ENCODE measurements at places on chromosomes 1 and 21.

GRCh38 chr1:193062698-193063463 is 3.5 kb downstream of the RO60 start:
- no peak for DNase-seq

- no peak for DNase-seq
Observed at GRCh38 chr1:170032531-170033280, 41.8 kb downstream of the KIFAP3 start.

- no peak for DNase-seq
Observed at GRCh38 chr1:185693654-185694053, 40.5 kb upstream of the HMCN1 start.

DNA sequence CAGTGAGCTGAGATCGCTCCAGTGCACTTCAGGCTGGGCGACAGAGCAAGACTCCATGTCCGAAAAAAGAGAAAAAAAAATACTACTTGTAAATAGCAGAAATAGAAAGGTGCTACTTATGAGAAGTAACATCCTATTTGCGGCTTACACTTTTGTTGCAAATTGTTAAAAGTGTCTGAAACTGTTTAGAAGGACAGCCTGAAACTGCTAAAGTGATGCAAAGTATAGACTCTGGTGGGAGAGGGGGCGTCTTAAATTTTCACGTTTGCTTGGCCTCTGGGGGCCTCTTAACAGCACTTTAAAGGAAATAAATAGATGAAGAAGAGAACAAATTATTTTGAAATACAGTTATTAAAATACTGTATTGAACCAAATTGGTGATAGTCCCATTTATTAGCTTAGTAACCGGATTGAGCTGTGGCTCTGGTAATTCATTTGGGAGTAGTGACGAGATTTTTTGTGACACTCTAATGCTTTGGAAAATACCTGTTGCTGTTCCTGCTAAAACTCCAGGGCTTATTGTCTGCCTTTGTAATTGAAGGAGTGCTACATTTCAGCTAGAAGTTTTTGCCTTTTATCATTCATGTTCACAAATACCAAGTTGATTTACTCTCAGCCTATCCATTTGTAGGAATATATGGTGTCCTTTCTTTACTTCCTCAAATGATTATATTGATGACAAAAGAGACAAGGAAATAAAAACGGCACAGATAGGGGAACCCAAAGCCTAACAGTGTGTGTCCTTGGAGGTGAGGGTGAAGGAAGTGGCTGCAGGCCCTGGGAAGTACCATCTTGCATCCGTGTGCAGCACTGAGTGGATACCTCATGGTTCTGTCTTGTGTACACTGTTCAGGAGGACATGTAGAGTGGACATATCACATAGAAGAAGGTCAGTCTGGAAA is 6.2 kb downstream of the PKNOX1 start:
- no peak for DNase-seq

DNA sequence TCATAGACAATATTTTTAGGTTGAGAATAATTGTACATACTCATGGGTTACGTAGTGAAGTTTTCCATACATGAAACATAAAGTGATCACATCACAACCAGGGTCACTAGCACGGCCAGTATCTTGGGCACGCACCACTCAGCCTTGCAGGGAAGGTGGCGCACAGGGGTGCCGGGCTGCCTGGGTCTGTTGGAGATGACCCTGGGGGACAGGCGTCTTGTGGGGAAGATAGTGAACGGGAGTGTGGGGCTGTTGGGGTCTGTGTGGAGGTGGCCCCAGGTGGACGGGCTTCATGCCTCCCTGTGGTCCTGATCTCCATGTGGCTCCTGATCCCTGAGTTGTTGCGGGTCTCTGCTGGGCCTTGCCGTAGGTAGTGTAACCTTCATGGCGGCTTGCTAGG is 38.3 kb upstream of the PRSS38 start:
- no peak for DNase-seq

- peak; percentile 9 for DNase-seq
Observed at GRCh38 chr1:23019863-23020625, 776 bp downstream of the KDM1A start.

DNA sequence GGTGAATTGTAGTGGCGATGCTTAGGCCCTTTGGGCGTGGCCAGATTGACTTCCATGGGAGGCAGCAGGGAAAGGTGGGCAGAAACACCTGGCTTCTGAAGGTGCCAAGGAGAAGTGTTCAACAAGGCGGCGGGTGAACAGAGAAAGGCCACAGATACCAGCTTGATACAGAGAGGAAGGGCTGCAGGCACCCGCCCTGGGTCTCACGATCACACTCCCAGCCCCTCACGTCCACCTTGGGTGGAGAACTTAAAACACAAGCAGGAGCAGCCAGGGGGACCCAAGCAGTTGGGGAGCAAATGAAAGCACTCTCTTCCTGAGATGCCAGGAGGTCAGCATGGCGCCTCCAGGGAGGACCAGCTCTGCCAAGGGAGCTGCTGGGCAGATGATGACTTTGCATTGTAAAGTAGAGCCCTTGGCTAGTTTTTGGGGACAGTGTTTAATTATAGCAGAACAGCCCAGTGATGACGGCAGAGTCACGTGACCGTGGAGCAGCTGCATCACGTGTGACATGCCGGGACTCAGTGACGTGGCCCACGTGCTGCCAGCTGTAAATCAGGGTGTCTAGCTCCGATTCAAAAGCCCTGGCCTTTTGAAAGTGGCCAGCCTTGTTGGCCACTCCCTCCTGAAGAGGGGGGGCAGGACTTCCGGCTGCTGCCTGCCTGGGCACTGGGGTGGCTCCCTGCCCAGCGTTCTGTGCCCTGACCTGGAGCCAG is 19.0 kb downstream of the SLC37A1 start:
- DNase-seq = no peak

DNA sequence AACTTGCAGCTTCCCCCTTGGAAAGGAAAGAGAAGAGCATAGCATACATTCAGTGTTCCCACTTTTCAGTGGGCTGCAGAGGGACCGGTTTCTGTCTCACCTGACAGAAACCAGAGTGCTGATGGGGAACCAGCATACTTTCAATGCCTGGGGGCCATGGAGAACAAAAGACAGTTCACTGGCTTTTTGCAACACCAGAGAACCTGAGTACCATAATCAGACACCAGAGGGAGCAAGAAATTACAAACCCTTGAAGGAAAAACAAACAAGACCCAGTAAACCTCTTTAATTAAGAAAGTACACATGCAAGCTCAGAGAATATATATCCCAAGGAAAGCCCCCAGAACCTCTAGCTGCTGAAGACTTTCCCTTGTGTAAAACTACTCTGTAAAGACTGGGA is 51.1 kb downstream of the CSMD2 start:
- DNase-seq = no peak

DNA sequence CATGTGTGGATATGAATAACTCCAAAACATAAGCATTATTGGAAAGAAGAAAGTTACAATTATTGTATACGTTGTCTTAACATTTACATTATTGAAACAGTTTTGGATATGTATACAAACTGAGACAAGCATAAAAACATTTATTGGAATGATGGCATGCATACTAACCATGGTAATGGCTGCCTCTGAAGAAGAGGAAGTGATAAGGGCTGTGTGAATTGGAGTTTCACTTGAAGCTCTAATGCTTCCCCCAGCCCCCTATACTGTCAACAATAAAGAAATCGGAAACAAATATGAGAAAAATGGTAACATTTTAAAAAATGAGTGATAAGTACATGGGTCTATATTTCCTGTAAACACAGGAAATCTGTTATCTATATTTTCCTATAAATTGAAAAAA is 367.7 kb upstream of the DPYD start:
- no peak for DNase-seq

DNA sequence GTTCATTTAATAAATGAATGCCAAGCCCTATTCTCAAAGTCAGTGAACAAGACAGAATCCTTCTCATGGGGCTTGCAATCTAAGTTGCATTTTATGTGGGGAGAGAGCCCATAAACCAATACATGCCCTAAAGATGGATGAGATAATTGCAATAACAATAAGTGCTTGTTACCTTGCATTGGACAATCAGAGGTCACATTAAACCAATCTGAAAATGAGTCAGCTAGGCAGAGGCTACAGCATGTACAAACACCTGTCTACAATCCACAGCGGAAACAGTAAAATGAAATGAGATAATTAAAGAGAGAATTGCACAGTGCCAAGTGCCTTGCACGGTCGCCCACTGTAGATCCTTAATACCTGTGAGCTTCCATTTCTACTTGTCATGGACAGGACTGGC is 7.4 kb upstream of the IGFN1 start:
- no peak for DNase-seq
